ENCODE measurements at places on chromosomes 5 and 9. TPM values are rescaled to one million over a fixed set of nuclear protein-coding genes. Genes with fewer than 3 reads are reported as not detected.

GRCh38 chr5:139814191-139814601, 18.6 kb downstream of the PSD2 start:
- H3K27me3 ChIP-seq: no peaks in the 10 kb centered on the region
- DNase-seq: no peak
- H3K27ac ChIP-seq: no peak overlapping the region
- H3K4me3 ChIP-seq: no peak overlapping the region
- no peaks in the 10 kb centered on the region for H3K4me1 ChIP-seq

DNA sequence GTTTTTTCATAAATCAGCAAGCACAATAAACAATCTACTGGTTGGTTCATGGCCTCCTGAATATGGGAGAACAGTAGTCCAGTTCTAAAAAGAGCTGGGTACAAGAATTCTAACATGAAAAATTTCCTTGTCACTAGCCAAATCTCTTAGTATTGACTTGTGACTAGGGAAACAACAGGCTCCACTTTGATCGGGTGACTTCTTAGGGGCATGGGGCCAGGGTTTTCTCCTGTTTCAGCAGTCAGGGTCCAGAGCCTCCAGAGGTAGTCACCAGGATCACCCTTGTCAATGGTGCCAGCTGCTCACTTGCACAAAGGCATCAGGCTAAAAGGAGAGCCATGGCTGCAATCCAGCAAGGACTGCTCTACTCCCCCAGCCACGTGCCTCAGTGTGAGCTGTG, 38.1 kb downstream of the LPAR1 start:
- H3K36me3 ChIP-seq: no peaks in the 10 kb centered on the region
- H3K4me3 ChIP-seq: no peak overlapping the region
- DNase-seq: no peak
- H3K27ac ChIP-seq: no peak overlapping the region
- no peaks in the 10 kb centered on the region for H3K4me1 ChIP-seq
- H3K27me3 ChIP-seq: no peaks in the 10 kb centered on the region

GRCh38 chr9:110601098-110601497, 21.6 kb upstream of the SVEP1 start:
- H3K27ac ChIP-seq: no peak overlapping the region
- no peak overlapping the region for H3K4me3 ChIP-seq
- H3K36me3 ChIP-seq: no peaks in the 10 kb centered on the region
- no peak for DNase-seq
- H3K27me3 ChIP-seq: no peaks in the 10 kb centered on the region

SPINK4 gene
- total RNA-seq: 256 TPM

GRCh38 chr9:105479846-105480245, 32.0 kb downstream of the FSD1L start:
- no peak overlapping the region for H3K4me3 ChIP-seq
- H3K36me3 ChIP-seq: no peaks in the 10 kb centered on the region
- no peak for DNase-seq
- H3K27me3 ChIP-seq: no peaks in the 10 kb centered on the region
- no peak overlapping the region for H3K27ac ChIP-seq

MYMK gene
- total RNA-seq: not detected

DNA sequence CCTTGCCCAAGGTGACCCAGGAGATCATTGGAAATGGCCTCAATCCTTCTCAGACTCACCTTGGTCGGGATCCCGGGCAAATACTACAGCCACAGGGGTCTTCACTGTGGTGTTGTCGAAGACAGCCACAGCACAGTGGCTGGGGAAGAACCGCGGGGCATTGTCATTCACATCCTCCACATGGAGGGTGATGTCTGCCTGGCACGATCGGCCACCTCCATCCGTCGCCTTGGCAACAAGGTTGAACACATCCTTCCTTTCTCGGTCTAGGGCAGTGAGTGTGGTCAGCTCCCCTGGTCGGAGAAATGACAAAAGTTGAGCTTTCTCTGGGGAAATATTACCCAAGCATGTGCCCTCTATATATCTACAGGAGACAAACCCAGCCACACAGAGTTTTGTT, 56.8 kb downstream of the FAT2 start:
- no peak for DNase-seq
- no peaks in the 10 kb centered on the region for H3K4me1 ChIP-seq
- H3K36me3 ChIP-seq: no peaks in the 10 kb centered on the region
- no peak overlapping the region for H3K27ac ChIP-seq
- H3K4me3 ChIP-seq: no peak overlapping the region
- no peaks in the 10 kb centered on the region for H3K27me3 ChIP-seq

ACSL6 gene
- not detected for total RNA-seq

- H3K4me3 ChIP-seq: no peak overlapping the region
- DNase-seq: no peak
- no peaks in the 10 kb centered on the region for H3K27me3 ChIP-seq
Observed at GRCh38 chr5:116372931-116373597, 201.6 kb downstream of the SEMA6A start.

DNA sequence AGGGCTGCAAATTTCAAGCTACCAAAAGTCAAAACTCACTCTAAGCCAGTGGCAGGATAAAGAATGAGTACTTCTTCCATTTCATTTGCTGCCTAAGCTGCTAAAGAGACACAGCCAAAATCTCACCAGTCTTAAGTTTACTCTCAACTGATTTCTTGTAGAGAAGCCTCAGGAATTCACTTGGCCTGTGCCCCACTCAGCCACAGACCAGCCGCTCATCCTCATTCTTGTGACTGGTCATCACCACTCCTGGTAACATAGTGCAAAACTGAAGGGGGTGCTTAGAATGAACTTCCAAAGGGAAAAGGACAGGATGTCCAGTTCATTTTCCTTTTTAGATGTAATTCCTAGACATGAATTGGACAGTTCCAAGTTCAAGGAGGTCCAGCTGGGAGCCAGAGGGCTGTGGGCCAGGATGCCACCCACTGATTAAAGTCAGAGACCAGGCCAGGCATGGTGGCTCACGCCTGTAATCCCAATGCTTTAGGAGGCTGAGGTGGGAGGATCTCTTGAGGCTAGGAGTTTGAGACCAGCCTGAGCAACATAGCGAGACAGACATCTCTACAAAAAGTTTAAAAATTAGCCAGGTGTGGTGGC, 72.7 kb upstream of the RANBP3L start:
- no peak for DNase-seq
- H3K27ac ChIP-seq: no peak overlapping the region
- H3K27me3 ChIP-seq: no peaks in the 10 kb centered on the region
- no peaks in the 10 kb centered on the region for H3K36me3 ChIP-seq

GRCh38 chr5:87524217-87524616, 111.5 kb upstream of the CCNH start:
- no peak for DNase-seq
- no peak overlapping the region for H3K4me3 ChIP-seq
- no peaks in the 10 kb centered on the region for H3K4me1 ChIP-seq
- H3K27ac ChIP-seq: no peak overlapping the region
- no peaks in the 10 kb centered on the region for H3K27me3 ChIP-seq
- no peaks in the 10 kb centered on the region for H3K36me3 ChIP-seq

- no peaks in the 10 kb centered on the region for H3K27me3 ChIP-seq
- no peak overlapping the region for H3K27ac ChIP-seq
- DNase-seq: peak; percentile 22
- peaks cover 3% of the 10 kb centered on the region for H3K4me1 ChIP-seq
Observed at GRCh38 chr5:189486-189885, 1.8 kb upstream of the LRRC14B start.

DNA sequence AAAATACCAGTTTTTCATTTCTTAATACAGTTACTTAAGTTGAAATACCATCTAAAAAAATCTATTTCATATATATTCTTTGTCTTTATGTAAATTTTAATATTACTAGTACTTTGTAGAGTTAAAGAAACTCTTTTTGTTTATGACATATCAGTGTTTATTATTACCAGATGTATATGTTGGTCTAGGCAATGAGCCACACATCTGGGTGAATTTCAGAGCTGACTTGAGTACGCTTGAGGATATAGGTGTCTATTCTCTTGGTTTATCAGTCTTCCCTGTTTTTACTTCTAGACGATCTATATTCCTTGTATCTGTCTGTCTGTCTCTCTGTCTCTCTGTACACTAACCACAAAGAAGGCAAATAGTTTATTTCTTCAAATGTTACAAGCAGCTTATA, 2.9 kb downstream of the SMAD5 start:
- H3K4me1 ChIP-seq: peaks cover 39% of the 10 kb centered on the region
- no peaks in the 10 kb centered on the region for H3K36me3 ChIP-seq

FBP2 gene
- total RNA-seq: not detected

DMRTA1 gene
- 2.3 TPM for total RNA-seq

DNA sequence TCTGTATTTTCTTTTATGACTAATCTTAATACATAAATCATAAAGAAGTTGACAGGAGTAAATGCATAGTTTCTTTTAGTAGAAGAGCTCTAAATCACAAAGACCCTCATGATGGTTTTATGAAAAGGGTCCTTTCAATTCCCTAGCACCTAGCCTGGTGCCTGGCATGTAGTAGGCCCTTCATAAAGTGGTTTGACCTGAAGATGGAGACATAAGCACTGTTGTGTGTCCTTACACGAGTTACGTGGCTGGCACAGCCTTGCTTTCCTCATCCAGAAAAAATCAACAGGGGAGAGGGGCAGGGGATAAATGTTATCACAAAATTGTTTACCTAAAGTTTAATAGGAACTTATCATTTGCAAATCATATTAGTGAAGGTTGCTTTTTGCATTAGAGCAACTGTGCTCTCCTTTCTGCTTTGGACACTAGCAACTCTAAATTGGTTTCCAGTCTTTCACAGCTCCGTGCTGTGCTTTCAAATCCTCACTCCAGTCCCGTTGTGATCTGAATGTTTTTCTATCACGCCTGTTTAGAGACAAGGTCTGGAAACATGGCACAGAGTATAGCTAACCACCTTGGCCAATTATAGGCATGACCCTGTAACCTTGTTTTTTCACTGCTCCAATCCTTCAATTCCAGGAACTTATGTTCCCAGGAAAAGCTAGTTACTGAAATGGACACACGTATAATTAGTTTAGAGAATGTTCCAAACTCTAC, 55.7 kb downstream of the ARL15 start:
- no peak overlapping the region for H3K4me3 ChIP-seq
- DNase-seq: no peak
- peaks cover 2% of the 10 kb centered on the region for H3K4me1 ChIP-seq
- H3K36me3 ChIP-seq: no peaks in the 10 kb centered on the region
- no peaks in the 10 kb centered on the region for H3K27me3 ChIP-seq

- H3K36me3 ChIP-seq: no peaks in the 10 kb centered on the region
- H3K4me1 ChIP-seq: no peaks in the 10 kb centered on the region
- H3K27ac ChIP-seq: no peak overlapping the region
- H3K27me3 ChIP-seq: no peaks in the 10 kb centered on the region
- no peak for DNase-seq
Observed at GRCh38 chr5:108146222-108146621, 235.7 kb downstream of the FBXL17 start.

GRCh38 chr5:179420476-179420875, 75.2 kb upstream of the ADAMTS2 start:
- H3K4me3 ChIP-seq: no peak overlapping the region
- H3K27me3 ChIP-seq: no peaks in the 10 kb centered on the region
- no peak overlapping the region for H3K27ac ChIP-seq
- no peaks in the 10 kb centered on the region for H3K36me3 ChIP-seq
- no peaks in the 10 kb centered on the region for H3K4me1 ChIP-seq

DNA sequence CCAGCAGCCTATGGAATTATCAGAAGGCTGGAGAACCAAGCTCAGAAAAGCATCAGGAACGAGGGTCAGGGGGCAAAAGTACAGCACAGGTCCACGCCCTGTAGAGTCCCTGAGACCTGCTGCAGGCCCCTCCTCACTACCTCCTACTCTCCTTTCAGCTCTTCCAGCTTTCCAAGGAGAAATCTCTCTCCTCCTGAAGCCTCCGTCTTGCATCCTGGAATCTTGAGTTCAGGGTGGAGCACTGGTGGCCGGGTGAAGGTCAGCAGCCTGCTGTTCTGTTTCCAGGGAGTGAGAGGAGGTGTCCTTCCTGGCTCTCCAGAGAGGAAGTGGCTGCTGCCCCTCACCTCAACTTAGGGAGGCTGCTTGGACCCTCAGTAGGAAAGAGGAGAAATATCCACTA, 342.3 kb downstream of the ZSWIM6 start:
- peaks cover 25% of the 10 kb centered on the region for H3K4me1 ChIP-seq
- DNase-seq: no peak
- H3K4me3 ChIP-seq: no peak overlapping the region
- no peaks in the 10 kb centered on the region for H3K36me3 ChIP-seq

GRCh38 chr5:146390469-146390868, 51.8 kb downstream of the POU4F3 start:
- no peaks in the 10 kb centered on the region for H3K36me3 ChIP-seq
- DNase-seq: no peak
- H3K4me3 ChIP-seq: no peak overlapping the region

CFAP77 gene
- total RNA-seq: not detected

Data from Peyer's patch (tissue), 4 donors.